ENCODE measurements at places on chromosomes 7 and 10. TPM values are rescaled to one million over a fixed set of nuclear protein-coding genes. Genes with fewer than 3 reads are reported as not detected.

The AMPH gene
- 16.4 TPM for polyA plus RNA-seq

DNA sequence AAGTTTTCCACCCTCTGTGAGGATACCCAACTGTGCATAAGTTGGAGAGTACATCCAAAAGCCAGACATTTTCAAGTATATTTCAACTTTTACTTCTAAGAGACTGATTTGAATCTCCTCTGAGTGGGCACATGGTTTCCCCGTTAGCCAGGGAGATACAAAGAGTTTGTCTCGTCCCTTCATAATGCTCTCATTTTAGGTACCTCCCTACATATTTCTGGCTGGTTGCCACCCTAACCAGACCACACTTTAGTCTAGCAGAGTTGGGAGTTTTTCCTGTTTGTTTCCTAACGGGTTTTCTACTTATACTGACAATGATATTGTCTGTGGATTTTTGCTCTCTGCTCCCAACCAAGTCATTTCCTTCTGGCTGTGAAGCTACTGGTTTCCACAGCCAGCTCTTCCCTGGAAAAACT is 180.3 kb downstream of the CCDC71L start:
- no peak for DNase-seq

DNA sequence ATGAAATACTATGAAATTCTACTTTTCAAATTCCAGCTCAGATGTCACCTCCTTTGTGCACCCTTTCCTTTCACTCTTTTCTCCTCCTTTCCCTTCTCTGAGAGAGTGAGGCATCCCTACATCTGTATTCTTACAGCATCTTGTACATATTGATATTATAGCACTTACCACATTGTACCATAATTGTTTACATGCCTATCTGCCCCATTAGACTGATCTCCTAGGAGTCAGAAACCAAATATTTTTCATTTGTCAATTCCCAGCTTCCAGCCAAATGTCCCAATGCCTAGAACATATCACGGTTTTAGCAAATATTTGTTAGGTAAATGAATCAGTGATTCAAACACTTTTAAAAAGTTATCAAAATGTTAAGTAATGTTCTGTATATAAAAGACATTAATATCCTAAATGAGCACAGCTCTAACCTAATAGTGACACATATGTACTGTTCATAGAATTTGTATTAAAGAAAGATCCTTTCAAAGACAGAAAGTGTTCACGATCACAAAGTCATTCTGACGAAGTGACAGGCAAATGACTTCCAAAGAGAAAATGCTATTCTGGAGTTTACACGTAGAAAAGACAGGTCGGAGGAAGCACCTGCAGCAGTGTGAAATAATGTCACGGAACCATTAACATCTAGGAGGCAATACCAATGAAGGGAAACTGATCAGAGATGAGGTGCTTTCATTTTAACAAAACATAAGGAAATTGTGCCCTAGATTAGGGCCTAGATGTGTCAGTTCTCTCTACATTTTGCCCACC is 774.2 kb downstream of the MAGI2 start:
- DNase-seq, result no peak

The TYW1B gene
- 2.7 TPM for polyA plus RNA-seq

- no peak for DNase-seq
These were observed 13.0 kb upstream of the CHST15 start for GRCh38 chr10:124106241-124106879.

DNA sequence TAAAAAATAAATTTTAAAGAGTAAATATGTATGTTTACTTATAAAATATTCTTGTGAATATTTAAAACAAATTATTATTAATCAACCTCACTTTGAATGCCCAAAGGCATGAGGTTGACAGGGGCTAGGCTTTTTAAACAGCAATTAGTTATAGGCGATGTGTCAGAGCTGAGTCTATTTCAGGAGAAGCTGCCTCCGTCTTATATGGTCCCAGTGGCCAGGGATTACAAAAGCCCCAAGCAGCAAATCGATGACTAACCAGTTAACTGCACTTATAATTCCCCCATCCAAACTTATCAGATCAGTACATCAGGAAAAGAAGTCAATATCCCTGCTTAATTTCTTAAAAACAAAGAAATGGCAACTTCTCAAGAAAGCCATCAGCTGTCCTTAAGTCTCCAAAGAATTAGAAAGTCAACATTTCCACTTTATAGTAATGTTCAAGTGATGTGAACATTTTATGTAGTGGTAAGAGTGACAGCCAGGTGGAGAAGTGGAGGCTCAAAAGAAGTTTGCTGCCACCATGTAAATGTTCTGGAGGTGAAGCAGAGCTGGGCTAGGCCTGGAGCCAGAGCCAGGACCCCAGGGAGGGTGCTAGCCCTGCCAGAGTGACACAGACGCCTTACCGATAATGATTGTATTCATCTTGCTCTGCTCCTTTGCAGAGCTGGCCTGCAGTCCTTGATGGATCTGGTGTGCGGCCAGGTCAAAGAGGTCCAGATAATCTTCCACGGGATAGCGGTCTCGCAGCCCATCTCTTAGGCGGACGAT is 51.5 kb downstream of the CHST15 start:
- DNase-seq, result no peak

GRCh38 chr10:102159051-102159597 is 6.9 kb downstream of the NOLC1 start:
- no peak for DNase-seq

Data from right renal cortex interstitium (tissue), 3 donors.